ENCODE measurements at places on chromosomes 6 and 20. TPM values are rescaled to one million over a fixed set of nuclear protein-coding genes. Genes with fewer than 3 reads are reported as not detected.

Gene CEP250
- total RNA-seq, result 29.5 TPM

Gene FKBP1C
- total RNA-seq, result 2.3 TPM

Gene ADGRF1
- 0.16 TPM for total RNA-seq

Gene SCGN
- 0.30 TPM for total RNA-seq

Gene VWA7
- 2.0 TPM for total RNA-seq

Gene SNRNP48
- total RNA-seq, result 10.4 TPM

Gene AP5S1
- total RNA-seq, result 12.9 TPM

Gene SLC12A5
- 15.1 TPM for total RNA-seq

Gene CST5
- total RNA-seq, result not detected

Gene LGSN
- total RNA-seq, result 3.3 TPM

Gene TULP1
- not detected for total RNA-seq

Gene OPRL1
- 0.78 TPM for total RNA-seq

All from A549 treated with CORT108297 at 1 μM for 4 hours (cell line).